ENCODE measurements at places on chromosomes 5 and 9.

GRCh38 chr9:108156270-108156998 is 666.9 kb upstream of the KLF4 start:
- peak; percentile 30 for DNase-seq

DNA sequence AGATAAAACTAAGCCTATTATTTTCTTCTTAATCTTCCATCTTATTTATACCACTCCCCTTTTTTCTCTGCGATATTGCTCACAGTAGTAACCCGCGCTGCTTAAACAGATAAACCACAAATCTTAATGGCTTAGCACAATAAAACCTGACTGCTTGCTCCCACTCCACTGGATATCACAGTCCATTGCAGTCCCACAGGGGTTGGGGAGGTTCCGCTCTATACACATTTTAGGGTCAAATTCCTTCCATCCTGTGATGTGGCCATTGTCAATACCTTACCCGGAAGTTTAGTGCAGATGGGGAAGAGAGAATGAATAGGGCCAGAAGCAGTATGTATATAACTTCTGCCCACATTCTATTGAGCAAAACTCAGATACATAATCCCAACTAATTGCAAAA is 193.7 kb downstream of the RAB3C start:
- no peak for DNase-seq

- DNase-seq: no peak
Observed at GRCh38 chr5:95827892-95828246, 5.3 kb upstream of the GLRX start.

DNA sequence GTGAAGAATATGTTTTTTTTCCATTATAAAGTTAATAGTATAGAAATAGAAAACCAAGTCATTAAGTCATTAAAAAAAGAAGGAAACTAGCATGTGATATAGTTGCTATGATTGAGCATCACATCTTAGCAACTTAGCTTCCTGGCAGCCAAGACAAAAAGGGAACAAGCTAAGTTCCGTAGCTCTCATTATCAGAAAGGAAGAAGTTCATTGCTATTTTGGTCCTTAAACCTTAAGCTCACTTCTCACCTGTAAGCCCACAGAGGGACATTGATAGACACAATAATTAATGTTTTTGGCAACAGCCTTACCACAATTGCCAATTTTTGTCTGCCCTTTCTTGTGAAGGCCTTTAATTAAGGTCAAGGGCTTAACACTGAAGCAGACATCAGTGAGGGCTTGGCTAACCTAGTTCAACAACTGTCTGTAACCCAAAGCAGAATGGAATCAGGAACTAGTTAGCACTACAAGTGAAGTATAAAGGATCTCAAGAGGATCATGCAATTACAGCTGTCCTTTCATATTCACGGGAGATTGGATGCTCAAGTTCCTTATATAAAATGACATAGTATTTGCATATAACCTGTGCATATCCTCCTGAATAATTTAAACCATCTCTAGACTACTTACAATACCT is 24.0 kb upstream of the KLF4 start:
- DNase-seq: no peak

- DNase-seq: peak; percentile 30
Observed at GRCh38 chr5:163789870-163790269, 284.5 kb downstream of the MAT2B start.

GRCh38 chr9:14222149-14222835 is 91.6 kb downstream of the NFIB start:
- DNase-seq: no peak

DNA sequence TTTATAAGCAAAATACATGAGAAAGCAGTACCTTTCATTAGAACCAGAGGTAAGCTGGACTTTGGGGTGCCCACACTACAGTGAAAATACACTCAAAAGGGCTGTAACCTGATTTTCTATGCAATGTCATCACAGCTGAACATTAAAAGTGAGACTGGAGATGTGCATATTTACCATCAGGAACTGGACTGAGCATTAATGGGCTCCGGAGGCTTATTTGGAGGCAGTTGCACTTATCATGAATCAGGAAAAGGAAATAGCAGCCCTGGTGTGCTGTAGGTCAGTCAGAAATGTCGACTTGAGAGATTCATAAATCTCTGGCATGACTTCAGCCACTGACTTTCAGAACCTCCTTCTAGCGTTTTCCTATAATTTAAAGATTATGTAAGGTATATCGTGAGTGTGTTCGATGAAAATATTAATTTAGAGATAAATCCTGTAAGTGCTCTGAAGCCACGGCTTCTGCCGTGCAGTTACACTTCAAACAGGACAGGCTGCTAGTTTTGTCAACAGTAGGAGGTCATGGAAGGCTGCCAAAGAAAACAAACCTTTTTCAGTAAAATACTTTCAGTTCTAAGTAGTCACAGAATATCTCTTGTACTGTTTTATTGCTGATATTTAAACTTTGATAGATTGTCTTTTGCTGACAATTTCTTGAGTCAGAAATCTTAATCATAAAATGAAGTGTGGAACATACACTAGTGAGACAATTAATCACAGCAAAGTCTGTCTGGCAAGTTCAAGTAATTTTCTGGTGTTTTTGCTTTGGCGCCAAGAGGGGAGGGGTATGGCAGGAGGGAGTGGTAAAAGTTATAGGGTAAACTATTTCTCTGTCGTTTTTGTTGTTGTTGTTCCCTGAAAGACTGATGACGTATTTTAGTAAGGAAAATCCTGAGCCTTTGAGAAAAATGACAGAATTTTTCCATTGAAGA is 939.7 kb downstream of the NR2F1-AS1 start:
- peak; percentile 80 for DNase-seq

DNA sequence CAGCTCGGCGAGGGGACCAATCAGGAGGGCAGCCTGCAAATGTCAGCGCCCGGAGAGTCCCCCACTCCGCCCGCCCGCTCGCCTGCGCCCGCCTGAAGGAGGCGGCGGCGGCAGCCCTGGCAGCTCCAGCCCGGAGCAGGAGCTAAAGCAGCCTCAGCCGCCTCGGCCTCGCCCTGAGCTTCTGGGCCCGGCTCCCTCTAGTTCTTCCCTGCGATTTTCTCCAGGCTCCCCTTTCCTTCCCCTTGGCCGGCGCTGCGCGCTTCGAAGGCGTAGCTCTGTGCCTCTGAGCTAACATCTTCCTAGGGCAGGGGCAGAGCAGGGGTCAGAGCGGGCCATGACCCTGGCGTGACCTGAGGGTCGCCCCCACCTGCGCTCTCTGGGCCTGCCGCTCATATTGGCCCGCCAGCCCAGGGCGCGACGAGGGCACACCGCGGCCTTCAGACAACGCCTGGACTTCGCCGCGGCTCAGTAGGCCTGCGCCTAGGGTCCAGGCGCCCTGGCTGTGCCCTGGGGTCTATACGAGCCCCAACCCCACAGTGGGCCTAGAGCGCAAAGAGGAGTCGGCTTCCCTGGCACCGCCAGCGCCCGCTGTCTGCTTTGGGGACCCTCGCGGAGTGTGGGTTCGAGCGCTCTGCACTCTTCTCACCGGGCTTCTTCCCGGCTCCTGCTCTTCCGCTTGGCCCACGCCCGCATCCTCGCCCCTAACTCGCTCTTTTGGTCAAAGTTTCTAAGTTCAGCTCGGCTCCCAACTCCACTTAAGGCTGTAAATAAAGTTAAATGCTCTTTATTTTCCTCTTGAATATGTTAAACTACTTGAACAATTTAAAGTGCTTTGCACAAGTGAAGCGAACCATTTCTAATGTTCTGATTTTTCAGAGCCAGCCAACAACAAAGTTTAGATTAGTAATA is 504 bp upstream of the OTP start:
- DNase-seq: no peak

GRCh38 chr9:15220658-15221318 is 86.2 kb downstream of the TTC39B start:
- DNase-seq: no peak

DNA sequence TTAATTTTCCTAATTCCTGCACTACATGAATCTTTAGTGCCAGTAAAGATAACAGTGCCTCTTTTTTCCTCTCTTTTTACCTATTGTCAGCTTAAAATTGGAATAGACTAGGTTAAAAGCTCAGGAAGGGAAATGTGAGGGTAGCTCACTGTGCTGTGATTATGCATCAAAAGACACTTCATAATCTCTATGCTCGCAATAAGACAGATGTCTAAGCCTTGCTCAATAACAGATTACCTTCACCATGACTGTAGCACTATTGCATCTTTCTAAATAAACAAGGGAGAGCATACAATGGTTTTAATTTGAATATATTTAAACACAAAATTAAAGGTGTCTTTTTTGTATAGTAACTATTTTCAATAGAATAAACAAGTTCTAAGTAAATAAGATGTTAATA is 130.1 kb downstream of the FBN2 start:
- DNase-seq: no peak

- DNase-seq: no peak
Observed at GRCh38 chr5:154943527-154943926, 2.7 kb downstream of the MRPL22 start.

DNA sequence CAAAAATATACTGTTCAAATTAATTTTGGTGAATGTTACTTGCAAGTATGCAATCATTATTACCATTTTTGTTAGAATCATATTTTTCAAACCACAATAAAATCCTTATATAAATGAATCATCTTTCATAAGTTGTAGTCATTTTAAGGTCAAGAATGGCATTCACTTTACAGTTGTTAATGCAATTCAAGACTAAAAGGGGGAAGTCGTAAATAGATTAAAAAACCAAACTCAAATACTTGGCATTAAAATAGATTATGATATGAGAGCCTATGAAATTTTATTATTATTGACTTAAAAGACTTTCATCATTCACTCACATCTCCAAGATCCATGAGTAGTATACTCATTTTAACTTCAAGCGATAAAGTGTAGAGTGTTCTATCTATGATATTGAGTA is 11.6 kb downstream of the CDH9 start:
- no peak for DNase-seq

DNA sequence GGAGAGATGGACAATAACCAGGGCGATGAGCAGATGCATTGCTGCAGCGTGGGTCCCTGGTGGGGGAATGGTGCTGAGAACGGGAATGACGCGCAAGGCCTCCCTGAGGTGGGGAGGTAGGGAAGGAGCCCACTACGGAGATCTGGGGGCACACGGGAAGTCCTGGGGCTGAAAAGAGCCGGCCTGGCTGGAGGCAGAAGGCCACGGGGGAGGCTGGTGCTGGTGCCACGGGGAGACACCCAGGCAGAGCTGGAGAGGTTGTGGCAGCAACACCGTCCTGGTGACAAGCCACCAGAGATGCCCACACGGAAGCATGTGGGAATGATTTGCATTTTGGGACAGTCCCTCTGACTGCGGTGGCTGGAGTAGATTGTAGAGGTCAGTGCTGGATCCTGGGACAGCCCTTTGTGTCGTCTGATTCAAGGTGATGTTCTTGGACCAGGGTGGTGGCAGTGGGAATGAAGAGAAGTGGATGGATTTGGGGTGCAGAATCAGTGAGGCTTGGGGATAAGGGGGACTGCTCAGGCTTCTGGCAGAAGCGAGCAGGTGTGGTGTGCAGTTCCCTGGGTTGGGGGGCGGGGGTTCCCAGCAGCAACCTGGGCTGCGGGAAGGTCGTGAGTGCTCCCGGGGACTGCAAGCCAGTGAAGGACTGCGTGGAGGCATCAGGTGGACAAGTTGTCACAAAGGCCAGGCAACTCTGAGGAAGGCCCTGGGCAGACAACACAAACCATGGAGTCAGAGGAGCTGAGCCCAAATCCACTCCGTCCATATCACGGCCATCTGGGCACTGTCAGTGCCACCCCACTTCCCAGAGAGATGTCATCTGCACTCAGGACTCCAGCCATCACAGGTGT is 25.2 kb upstream of the CNOT6 start:
- DNase-seq: no peak

- DNase-seq: no peak
Observed at GRCh38 chr5:141685591-141685990, 3.6 kb upstream of the ARAP3 start.

- peak; percentile 49 for DNase-seq
Observed at GRCh38 chr5:14267991-14268708, 125.0 kb downstream of the TRIO start.

DNA sequence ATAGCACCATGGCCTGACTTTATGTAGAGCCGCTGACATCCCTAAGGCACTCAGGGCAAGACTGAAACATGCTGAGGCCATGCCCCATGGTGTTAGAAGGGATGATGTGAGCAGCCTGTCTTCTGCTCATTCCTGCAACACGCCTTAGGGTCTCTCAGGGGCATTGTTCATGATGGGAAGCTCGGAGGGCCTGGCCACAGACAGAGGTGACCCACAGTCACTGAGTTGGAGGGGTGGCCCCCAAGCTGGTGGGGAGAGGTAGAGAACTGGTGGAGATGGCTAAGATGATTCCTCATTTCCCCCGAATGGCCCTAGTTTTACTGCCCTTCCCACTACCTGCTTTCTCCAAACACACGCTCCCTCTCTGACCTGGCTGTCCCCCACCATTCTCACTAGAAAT is 135.2 kb downstream of the BARX1 start:
- no peak for DNase-seq

DNA sequence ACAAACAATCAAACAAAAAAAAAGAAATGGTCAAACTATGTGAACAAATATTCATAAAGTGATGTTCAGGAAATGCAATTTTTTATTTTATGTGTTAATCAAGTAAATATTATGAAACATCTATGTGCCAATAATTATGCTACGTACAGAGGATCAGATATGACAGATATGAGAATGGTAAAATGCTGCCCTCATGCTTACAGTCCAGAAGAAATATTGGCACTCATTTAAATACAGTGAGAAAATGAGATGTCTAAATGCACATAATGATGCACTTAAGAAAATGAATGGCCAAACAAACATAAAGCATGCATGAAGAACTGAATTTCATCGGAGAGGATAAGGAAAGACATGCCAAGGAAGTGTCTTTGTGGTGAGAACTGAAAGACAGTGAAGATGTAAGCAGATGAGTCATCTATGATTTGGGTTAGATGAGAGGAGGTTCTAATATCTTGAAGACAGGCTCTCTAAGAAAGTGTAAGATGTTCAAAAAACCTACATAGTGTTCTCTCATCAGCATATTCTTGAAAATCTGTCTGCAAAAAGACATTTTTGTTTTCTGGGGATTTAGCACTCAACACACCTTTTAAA is 1231.1 kb upstream of the ACO1 start:
- no peak for DNase-seq

Data from fibroblast of pulmonary artery (primary cell).